Effector CD4-positive, alpha-beta T cell (primary cell): ENCODE measurements at places on chromosomes 3 and 15.

DNA sequence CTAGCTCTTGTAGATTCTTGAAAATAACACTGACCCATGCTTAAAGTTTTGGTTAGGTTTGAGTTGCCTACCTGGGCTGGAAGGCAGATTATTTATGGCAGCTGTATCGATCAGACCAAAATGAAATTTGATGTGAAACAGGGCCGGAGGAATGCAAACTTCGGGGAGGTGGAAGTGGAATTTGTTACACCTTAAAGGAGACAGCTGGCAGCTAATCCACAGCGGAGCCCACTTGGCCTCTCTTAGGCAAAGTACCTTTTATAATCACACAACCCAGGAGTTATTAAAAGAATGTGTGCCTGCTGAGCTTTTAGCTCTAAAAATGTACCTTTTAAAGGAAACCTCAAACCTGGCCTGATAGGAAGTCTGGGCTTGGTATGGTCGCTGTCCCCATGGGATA lies 250.9 kb upstream of the TPM1 start:
- no peak for DNase-seq

GRCh38 chr15:37574985-37575384 lies 359.5 kb upstream of the TMCO5A start:
- no peak for DNase-seq

GRCh38 chr3:6929918-6930317 lies 69.0 kb downstream of the GRM7 start:
- no peak for DNase-seq

DNA sequence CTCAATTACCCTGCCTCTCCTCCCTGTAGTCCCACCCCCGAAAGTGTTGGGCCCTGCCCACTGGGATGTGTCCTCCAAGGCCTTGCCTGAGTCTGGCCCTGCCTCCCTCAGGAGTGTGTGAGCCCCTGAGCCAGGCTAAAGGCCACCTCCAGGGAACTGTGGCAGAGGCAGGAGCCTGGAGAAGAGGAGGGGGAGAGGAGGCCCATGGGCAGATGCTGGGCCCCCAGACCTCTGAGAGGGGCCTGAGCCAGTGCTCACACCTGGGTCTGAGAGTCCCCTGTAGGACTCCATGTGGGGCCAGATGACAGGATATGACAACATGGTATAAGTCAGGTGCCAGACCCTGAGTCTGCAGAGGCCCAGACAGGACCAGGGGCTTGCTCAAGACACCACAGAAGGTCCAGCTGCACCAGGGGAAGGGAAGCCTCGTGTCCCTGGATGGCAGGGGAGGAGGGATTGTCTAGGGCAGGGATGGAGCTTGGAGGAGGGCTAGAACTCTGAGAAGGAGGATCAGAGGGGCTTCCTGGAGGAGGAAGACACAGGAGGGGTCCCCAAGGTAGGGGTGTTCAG lies 217.9 kb downstream of the TBC1D2B start:
- no peak for DNase-seq

DNA sequence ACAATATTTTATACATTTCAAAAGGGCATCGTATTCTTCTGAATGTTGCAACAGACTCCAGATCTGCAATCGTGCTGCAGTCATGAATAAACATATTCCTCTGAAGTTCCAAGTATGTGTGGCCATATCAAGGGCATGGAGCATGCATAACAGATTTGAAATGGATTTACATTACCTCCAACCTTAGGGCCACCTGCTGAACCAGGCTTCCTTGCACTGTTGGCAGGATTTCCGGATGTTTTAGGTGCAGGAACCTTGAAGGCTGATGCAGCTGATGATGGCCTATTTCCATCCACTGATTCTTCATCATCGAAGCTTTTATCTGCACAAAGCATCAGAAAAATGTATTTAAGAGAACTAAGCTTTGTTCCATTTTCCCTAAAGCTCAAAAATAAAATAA lies 73.5 kb downstream of the CLASP2 start:
- DNase-seq, result no peak
